Effector CD4-positive, alpha-beta T cell (primary cell): ENCODE measurements at places on chromosomes 6 and 20.
A peak's percentile ranks its signal among the peaks of the same experiment; 100 is the strongest.

- no peak for DNase-seq
Measured at GRCh38 chr6:37520926-37521325, 21.2 kb upstream of the CCDC167 start.

- no peak for DNase-seq
Measured at GRCh38 chr6:157144859-157145568, 178.3 kb downstream of the TMEM242 start.

DNA sequence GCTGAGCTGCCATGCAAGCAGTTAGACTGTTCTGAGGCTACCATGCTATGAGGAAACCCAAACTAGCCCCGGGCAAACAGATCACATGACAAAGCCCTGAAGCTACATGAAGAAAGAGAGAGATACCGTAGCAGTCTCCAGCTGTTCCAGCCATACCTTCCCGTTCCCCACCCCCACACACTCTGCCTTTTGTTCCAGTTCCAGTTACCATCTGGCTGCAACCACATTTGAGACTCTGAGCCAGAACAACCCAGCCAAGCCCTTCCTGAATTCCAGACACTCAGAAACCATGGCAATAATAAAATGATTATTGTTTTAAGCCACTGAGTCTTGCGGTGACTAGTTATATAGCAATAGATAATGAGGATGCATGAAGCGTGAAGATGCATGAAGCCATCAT lies 28.3 kb downstream of the RIN2 start:
- DNase-seq: no peak

- DNase-seq: no peak
Measured at GRCh38 chr6:157036245-157036711, 259.1 kb downstream of the ARID1B start.

GRCh38 chr6:104591573-104592334 lies 268.0 kb downstream of the HACE1 start:
- no peak for DNase-seq

DNA sequence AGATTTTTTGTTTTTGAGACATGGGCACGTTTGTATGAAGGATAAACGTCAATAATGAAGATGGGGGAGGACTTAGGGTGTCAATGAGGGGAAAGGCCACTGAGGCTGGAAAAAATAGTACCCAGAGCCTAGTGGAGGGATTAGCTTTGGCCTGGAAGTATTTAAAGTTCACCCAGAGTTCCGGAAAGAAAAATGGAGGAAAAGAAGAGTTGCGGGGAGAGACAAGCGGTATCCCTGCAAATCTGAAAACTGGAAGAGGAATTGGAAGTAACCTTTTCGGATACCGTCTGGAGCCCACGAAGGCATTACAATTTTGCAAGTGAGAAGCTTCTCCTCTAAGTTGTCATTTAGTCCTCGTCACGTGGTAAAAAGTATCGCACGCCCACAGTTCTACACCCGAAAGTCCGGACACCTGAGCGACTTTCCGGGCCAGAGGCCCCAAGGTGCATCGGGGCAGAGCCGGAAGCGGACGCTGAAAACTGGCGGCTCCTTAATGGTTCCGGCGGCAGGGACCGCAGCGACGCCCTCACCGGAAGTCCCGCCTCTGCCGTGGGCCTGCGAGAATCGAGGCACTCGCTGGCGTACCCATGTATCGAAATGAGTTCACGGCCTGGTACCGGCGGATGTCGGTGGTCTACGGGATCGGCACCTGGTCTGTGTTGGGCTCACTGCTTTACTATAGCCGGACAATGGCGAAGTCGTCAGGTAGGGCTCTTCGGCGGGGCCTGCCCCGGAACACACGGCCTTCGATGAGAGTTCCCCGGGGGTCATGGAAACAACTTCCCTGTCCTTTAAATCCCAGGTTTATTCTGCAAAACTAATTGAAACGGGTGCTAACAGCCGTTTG lies at the start of gene SMIM26:
Gene SMIM26, plus strand, starts transcription at position 541 of the 847 bp plus-strand sequence. Its CDS starts 47 bp downstream, at position 588.
- peak; percentile 87 for DNase-seq

DNA sequence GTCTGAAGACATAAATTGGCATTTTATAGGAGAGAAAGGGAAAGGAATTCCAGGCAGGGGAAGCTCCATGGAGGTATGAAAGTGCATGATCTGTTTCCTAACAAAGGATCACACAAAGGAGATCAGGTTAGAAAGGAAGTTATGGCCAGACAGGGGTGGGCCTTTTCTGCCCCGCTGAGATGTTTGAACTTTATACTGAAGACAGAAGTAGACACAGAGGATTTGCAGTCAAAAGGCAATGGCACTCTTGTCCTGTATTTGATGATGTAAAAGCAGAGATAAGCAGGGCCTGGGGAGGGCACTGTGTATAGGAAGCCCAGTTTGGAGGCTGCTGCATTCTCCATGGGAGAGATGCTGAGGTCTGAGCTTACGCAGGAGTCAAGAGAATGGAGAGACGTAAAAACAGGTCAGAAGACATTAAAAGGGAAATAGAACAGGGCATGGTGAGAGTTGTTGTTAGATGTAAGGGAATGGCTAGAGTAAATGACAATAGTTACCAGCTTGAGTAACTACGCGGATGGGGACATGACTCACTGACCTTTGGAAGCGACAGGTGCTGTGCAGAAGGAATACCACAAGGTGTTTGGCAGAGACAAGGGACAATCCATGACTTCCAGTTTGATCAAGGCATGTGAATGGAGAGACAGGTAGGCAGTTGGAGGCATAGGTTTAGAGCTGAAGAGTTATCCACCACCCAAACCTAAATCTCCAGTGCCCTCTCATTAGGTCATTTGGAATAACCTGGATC lies 190.6 kb upstream of the SASH1 start:
- DNase-seq: no peak

DNA sequence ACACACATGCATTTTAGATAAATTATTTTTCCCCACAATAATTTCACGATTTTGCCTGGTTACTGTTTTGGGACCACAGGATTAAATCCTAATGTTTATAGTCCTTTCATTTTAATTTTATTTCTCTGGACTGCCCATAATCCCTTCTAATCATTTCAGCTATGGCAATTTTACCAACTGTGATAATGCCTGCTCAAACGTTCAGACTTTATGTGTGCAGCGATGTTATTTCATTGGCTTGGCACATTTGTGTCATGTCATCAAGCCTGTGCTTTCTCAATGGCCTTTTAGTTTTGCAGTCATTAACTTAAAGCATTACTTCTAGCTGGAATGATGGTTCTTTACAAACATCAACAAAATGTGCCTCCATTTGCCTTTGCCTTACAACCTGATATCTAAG lies 140.6 kb upstream of the HSF2 start:
- DNase-seq: no peak

DNA sequence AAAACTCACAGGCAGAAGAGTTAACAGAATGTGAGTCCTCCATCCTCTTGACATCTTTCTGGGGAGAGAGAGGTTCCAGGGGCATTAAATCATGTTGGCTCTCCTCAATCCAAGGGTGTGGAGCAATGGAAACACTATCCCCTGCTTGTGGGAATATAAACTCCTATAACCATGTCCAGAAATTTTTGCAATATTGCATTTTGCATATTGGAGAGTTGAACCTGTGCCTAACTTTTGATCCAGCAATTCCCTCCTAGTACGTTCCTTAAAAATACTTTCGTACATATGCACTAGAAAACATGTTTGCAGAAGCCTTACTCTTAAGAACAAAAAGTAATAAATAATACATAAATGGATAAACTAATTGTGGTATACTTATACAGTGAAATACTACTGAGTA lies 56.3 kb upstream of the FAM184A start:
- DNase-seq: no peak

DNA sequence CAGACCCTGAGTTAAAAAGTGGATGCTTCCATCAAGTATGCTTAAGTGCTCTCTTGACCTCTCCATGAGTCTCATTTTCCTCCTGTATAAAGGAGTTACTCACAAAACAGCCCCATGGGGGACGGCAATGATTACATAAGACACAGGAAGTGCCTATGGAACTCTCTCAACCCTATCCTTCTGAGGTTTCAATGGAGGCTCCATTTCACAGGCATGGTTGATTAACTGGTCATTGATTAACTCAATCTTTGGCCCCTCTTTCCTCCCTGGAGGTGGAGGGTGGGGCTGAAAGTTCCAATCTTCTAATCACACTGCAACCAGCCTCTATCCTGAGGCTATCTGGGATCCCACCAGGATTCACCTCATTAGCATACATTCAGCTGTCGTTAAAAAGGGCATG lies 29.3 kb downstream of the CST8 start:
- DNase-seq: no peak

- no peak for DNase-seq
Measured at GRCh38 chr20:23301436-23302050, 49.0 kb upstream of the NXT1 start.

DNA sequence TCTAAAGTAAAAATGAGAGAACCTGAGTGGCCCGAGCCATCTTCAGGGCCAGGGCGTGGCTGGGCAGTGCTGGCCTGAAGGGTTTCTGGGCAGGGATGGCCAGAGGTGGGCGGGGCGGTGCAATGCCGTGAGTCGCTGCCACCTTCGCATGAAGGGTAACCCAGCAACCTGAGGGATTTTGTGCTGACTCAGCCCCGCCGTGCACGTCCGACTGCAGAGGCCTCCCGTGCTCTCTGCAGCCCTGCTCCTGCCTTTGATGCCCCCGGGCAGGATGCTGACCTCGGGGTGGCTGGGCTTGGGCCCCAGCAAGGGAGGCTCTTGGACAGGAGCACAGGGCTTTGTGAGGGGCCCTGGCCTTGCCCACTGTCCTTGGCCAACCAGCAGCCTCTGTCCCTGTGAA lies 81.7 kb upstream of the GATA5 start:
- DNase-seq: no peak
